ENCODE measurements at places on chromosomes 16 and 17.

DNA sequence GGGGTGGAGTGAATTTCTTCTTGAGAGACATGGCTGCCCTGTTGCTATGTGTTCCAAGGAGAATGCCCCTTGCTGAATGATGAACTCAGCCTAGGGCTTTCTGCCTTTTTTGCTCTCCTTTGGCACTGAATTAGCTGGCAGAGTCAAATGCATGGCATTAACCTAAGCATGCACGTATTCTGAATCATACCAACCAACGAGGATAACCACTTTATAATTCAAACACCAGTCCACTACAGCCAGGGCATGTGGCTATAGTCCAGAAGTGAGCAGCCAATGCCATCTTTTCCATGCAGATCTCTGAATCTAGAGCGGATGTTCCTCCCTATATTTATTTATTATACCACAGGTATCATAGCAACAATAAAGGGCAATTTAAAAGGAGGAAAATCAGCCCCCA lies 15.7 kb downstream of the TMIGD1 start:
- no peak for DNase-seq

GRCh38 chr16:35352431-35352830 lies 1893.0 kb downstream of the TP53TG3F start:
- no peak for DNase-seq

GRCh38 chr17:69335058-69335457 lies 8.1 kb upstream of the ABCA5 start:
- no peak for DNase-seq

DNA sequence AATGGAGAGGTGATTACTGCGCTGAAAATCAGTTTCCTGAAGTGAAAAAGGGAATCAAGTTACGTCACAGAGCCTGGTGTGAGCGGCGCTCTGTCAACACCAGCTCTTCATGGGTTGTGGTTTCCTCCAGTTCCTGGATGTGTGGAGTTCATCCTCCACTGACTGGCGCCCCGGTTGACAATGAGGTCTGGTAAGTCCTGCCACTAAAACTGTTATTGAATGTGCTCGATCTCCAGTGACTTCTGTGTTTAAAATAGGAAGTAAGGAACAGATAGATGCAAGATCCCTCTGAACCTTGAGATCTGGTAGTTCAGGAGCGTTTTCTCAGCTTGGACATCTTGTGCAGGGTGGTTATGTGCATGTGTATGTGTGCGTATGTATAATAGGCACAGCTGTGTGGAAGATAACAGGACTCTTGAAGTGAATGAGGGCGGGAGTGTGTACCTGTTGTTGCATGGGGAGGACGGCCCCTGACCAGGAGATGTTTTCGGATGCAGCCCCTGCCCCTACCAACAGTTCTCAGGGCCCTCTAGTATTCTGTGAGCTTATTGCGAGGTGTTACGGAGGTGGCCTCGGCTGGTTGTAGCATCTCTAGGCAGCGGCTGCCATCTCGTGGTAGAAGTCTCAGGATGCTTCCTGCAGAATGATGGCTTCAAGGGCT lies 22.0 kb upstream of the GOT2 start:
- peak; percentile 39 for DNase-seq

GRCh38 chr17:39404542-39405378 lies 3.3 kb upstream of the FBXL20 start:
- DNase-seq = no peak

GRCh38 chr17:10751563-10751962 lies 21.7 kb upstream of the TMEM220 start:
- DNase-seq = no peak

DNA sequence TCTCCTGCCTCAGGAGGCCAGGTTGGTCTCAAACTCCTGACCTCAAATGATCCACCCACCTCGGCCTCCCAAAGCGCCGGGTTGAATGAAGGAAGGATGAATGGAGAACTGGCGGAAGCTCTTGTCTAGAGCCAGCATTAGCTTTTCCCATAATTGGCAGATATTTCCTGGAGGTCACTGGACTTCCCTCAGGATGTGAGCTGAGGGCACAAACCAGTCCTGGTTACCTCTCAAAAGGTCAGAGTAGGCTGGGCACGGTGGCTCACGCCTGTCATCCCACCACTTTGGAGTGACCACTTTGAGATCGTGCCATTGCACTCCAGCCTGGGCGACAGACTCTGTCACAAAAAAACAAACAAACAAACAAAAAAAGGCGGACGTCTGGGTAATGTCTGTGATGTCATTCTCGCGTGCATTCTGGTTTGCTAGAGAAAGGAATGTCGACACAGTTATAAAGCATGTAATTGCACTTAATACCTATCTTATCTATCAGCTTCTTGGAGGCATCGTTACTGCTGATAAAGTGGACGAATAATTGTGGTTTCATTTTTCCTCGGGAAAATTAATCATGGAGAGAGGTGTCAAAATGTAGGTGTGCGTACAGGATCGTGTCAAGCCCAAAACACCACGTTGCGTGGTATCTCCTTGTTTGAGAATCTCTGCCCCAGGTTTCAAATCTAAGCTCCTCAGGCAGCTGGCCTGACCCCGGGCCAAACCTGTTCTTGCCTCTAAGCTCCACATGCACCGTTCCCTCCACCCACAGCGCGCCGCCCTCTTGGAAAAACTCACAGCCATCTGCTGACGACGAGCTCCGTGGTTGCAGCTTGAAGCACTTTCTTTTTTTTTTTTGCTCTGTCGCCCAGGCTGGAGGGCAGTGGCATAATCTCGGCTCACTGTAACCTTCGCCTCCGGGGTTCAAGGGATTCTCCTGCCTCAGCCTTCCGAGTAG lies 6.4 kb upstream of the CRK start:
- DNase-seq = no peak

- no peak for DNase-seq
Measured at GRCh38 chr16:89352091-89352681, 134.7 kb downstream of the ZNF778 start.

GRCh38 chr17:56319531-56319930 lies 166.3 kb downstream of the ANKFN1 start:
- no peak for DNase-seq

DNA sequence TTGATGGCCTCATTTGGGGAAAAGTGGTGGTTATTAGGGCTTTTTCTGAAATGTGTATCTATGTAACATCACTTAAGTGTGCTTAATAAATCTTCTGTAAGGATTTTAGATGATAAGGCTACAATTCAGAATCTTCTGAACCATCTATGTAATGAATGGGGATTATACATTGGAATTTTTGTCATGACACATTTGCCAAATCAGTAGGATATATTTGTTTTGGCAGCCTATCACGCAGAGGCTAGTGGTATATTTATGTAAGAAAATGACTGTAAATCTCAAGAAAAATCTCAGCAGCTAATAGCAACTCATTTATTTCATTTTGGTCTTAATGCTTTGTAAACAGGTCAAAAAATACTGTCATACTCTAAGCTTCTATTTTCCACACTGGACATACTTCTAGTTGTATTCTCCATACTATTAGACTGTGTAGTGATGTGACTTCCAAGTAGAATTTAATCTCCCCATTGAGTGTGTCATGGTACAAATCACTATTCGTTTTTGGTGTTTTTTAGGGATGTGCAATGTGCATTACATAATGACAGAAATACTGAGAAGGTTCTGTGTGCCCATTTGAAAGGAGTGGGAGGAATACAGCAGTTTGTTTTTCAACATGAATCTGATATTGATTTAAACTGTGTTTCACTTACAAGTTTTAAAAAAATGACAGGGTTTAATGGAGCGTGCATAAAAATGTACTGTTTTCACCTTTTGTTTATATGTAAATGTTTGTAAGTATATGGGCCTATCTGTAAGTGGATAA lies 29.2 kb downstream of the CLUH start:
- no peak for DNase-seq

GRCh38 chr17:51257150-51258081 lies 2.4 kb downstream of the MBTD1 start:
- DNase-seq = no peak

DNA sequence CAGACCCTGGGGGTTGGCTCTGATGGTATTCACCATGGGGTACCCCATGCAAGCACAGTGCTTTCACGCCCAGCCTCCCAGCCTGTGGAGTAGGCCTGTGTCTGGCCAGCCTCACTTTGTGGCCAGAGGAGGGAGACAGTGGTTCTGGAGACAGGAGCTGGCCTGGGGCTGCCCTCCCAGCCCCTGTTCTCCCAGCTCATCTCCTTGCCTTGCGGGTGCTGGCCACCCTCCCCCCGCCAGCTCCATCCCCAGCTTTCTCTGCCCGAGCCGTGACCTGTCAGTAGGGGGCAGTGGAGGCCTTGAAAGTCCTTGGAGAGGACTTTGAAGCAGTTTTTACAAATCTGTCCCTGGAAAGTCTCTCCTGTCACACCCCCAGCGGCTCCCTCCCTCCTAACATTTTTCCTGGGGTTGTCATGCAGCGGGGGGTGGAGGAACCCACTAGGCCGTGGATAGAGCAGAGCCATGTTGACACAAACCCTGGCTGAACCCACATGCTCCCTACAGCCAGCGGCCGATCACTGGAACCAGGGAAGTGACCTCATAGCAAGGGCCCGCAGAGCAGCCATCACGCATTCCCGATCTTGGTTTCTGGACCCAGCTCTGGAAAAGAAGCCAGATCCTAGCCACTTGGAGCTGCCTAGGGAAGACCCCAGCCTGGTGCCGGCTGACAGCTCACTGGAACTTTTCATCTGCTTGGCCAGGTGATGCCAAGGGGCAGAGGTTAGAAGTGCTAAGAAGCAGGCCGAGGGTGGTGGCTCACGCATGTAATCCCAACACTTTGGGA lies 289.4 kb downstream of the SEC14L1 start:
- DNase-seq = peak; percentile 95

GRCh38 chr17:49294122-49294521 lies 63.5 kb upstream of the PHOSPHO1 start:
- DNase-seq = no peak

GRCh38 chr17:36755586-36755985 lies 154.2 kb downstream of the MRM1 start:
- DNase-seq = no peak

GRCh38 chr16:65494609-65495008 lies 372.7 kb upstream of the CDH11 start:
- no peak for DNase-seq

GRCh38 chr17:38870259-38871165 lies 654 bp downstream of the LASP1 start:
- no peak for DNase-seq

- no peak for DNase-seq
Measured at GRCh38 chr17:80322864-80323263, 62.2 kb downstream of the RNF213 start.

DNA sequence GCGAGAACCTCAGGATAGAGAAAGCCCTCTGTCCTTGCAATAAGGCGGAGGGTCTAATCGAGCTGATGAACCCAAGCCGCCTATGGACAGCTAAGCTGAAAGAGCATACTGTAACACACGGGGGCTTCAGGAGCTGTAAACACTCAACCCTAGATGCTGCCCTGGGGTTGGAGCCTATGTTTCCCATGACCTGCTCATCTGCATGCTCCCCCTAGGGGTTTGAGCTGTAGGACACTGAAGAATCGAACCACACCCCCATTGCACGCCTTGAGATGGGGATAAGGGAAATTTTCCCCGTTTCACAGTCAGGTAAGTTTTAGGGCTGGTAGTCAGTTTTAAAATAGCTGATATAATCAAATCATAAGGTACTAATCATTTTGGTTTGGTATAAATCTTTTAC lies 675.6 kb upstream of the CDH8 start:
- no peak for DNase-seq

GRCh38 chr17:44804302-44805089 lies 25.6 kb downstream of the GJC1 start:
- no peak for DNase-seq

DNA sequence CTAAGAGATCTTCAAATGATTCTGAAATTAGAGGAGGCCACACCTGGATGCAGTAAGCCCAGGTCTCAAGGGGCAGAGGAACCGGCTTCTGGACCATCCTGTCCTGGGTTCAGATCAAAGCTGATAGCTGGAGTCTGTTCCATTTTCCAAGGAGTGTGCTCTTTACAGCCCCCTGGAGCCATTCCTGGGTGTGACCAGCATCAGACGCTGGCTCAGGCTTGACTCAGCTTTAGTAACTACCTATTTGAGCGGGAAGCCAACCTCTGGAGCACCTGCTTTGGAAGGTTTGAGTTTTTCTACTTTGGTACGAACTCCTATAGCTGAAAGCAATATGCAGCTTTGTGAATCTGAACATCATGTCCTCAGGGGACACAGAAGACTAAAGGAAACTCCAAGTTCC lies 12.9 kb upstream of the BBS2 start:
- no peak for DNase-seq

DNA sequence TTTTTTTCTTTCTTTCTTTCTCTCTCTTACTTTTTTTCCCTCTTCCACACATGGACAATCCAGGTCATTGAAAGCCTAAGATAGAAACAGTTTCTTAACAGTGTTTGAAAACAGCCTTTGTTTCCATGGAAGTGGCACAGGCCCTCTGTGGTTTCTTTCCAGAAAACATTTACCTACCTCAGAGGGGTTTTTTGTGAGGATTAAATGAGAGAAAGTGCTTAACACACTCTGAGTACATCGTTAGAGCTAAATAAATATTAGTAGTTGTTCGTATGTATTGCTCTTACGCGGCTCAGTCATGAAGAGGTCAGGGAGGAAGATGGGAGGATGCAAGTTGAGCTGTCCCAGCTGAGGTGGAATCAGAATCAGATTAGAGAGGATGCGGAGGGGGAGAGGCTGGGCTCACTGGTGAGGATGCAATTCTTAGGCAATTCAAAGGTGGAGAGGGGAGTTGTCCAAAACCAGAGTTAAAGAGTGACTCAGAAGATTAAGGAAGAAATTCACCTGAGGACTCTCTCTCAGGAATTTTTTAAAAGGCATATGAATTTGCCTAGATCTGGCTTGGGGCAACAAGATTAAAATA lies 345.4 kb downstream of the PMP22 start:
- no peak for DNase-seq

DNA sequence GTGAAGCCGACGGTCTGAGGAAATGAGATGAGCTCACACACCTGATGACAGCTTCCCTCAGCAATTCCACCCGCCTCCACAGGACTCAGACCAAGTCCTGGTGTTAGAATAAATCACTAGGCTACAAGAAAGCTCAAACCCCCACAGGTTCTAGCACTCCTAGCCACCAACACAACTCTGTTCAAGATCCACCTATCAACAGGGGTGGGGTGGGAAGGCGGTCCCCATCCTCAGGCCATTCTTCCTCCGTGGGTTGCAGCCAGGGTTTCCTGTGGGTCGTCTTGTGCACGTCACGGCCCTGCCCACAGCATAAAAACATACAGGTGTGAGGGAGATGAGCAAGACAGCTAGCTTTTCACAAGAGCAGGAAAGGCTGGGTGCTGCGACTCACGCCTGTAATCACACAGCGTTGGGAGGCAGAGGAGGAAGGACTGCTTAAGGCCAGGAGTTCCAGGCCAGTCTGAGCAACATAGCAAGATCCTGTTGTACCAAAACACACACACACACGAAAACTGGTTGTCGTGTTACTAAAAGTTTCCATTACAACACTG lies 81.1 kb downstream of the ANKRD11 start:
- no peak for DNase-seq

DNA sequence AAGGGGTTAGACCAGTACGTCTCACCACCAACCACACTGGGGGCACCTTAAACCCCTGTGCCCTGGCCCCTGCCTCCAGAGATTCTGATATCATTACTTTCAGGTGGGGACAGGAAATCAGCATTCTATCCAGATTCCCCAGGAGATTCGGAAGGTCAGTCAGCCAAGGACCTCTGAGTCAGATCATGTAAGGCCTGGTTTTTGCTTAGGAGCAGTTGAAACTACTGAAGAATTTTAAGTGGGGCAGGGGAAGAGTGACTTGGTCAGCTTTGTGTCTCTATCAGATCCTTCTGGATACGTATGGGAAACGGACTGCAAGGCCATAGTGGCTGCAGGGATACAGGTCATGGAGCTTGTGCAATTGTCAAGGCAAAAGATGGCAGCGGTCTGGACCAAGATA lies 9.0 kb downstream of the EMP2 start:
- no peak for DNase-seq

GRCh38 chr16:1377406-1378010 lies 25.8 kb downstream of the GNPTG start:
- DNase-seq = no peak

- no peak for DNase-seq
Measured at GRCh38 chr17:8766731-8767130, 8.4 kb upstream of the SPDYE4 start.

Data from brain pericyte (primary cell).